ENCODE measurements at places on chromosomes 13 and 19.

- DNase-seq, result no peak
Observed at GRCh38 chr19:10544242-10544752, 593 bp downstream of the ATG4D start.

DNA sequence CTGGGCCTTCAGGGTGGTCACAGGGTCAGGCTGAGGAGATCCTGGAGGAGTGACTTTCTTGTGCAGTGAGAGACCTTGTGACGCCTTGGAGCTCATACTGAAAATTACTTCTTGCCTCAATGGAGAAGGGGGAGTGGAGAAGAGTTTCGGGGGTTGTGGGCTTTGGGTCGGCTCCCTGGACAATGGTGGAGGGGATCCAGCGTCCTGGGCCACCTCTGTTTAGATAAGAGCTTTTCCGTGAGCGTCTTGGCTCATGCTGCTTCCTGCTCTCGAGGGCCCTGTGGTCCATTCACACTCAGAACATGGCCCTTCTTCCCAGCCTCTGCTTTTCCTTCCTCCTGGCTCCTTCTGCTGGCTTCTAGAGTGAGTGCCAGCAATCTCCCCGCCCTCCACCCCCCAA, 81.9 kb downstream of the FLT1 start:
- DNase-seq, result no peak

GRCh38 chr13:97911311-97912138, 42.0 kb upstream of the IPO5 start:
- no peak for DNase-seq

DNA sequence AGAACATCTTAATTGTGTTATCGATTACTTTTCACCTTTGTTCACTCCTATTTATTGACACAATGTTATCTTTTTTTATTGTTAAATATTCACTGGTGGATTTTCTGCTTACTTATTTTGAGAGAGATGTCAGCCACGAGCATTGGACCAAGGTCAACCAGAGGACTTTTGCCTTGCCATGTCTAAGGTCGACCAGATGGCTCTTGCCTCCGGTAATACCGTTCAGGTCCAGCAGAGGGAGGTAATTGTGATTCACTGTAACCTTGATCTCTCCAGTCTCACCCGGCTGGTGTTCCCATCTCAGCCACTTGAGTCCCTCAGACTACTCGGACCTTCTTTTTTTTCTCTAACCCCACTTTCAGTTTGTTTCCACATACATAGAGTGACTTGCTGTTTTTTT, 1438.1 kb downstream of the UQCRFS1 start:
- no peak for DNase-seq

DNA sequence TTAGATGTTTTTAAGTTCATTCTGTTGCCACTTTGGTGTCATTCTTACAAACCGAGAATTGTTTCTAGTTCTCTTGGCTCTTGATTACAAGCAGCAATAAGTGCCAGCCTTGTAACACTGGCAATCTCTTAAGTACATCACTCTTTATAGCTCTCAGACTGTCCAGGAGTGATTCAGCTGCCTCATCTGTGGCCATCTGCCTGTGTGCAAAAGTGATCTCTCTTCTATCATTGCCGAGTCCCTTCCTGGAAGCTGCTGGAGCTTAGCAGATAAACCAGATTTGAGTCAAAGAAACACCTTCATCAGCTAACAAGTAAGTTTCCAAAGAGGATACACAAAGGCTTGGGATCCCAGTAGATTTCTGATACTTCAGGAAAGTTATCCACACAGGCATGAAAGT, 23.2 kb downstream of the STOML3 start:
- no peak for DNase-seq

DNA sequence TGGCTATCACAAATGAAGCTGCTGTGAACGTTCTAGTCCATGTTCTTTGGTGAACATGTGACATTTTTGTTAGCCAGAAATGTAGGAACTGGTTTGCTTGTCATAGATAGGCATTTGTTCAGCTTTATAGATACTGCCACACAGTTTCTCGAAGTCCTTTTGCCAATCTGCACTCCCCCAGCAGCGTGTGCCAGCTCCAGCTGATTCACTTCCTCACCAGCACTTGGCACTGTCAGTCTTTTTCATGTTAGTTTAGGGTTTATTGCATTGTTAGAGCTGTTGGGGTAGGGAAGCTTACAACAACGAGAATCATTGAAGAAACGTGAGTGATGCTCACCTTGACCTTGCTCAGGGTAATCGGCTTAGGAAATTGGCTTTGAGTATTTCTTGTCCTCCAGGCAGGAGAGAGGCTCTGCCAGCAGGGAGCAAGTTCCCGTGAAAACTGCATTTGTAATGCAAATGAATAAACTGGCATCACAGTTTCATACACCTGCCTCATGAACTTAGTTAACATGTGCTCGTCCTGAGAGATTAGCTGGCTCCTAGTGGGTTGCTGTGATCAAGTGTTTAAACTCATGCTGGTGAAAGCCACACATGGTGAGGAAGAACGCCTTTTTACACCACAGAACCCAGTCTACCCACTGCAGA, 83.9 kb downstream of the ING1 start:
- DNase-seq, result no peak

DNA sequence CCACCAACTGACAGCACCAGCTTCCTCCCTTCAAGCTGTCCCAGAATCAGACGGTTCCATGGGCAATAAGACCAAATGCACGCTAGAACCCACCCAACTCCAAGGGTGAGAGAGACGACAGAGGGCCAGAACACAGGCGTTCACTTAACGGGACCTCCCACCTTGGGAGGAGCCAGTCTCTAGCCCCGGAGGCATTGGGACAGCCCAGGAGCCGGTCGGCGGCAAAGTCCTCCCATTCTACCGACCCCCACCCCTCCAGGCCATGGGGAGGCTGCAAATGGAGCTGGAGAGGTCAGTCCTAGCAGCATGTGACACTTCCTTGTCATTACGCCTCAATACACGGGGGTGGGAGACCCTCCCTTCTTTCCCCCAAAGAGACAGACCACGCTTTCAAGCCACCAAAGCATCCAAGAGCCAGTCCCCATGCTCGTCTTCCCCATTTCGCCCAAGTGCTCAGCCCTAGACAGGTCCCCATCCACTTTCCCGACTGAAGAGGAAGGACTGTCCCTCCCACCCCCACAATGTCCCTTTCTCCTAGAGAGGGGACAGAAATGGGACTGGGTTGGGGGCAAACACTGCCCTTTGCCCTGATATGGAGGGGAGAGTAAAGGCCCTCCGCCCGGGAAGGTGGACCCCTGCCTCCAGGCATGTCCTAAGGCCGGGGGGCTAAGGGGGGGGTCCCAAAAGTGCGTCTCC, 964 bp downstream of the KHSRP start:
- no peak for DNase-seq

GRCh38 chr19:3767050-3767449, 4.6 kb downstream of the MRPL54 start:
- no peak for DNase-seq
